NCI-H187 (cell line): ENCODE measurements at places on chromosomes 1 and 21.

DNA sequence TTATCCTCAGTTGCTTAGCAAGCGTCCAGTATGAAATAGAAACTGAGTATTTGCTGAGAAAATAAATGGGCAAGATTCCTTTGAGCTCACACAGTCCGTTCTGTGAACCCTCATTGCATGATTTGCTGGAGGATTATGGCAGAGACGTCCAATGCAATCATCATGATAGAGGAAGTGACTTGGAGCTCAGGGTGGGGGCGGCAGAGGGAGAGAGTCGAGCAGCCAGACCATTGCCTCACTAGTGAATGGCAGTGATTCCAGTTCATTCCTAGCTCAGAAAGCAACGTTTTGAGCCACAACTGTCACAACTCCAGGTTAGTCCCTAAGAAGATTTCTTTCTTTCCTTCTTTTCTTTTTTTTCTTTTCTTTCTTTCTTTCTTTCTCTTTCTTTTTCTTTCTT lies 27.5 kb upstream of the COL9A2 start:
- no peak for DNase-seq

DNA sequence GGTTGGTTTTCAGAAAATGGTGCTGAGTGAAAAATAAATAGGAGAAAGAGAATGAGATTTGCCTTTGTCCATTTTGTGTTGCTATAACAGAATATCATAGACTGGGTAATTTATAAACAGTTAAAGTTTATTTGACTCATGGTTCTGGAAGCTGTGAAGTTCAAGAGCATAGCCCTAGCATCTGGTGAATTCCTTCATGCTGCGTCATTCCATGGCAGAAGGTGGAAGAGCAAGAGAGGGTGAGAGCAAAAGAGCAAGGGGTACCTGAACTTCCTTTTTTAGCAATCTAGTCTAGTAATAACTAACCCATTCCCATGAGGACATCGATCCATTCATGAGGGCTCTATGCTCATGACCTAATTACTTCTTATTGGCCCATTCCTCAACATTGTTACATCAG lies 209.1 kb upstream of the ZP4 start:
- no peak for DNase-seq

DNA sequence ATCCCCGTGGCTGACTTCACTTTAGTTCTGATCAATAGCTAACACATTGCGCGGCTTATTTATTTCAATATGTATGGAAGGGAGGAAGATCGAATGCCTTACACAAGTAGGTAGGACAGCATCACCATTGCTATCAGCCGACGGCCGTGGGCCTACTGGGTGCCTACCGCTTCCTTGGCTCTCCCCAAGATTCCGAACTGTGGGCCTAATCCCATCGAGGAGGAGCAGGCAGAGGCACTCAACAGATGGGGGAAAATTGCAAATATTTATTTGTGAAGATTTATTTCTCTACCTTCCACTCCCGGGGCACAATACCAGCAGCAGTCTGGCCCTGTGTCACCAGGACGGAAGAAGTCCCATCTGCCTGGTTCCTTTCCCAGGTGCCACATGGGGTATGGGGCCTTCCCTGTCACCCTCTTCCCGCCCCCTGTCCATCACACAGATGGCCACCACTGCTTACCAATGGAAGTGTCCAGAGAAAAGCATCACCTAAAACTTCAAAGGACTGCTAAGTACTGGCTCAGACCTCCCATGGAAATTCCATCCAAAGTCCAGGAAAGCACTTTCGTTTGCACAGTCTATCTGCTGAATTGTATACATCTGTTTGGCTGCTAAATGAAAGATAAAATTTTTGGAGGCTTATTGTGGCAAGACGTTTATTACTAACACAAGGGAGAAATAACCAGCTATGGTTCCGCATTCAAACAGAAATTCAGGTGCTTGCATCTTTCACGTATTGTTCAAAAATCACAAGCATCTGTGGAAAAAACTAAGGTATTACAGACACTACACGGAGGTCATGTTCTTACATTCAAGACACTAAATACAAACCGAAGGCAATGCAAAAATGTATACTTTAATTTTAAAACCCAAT lies 11.8 kb downstream of the AGT start:
- DNase-seq = no peak

DNA sequence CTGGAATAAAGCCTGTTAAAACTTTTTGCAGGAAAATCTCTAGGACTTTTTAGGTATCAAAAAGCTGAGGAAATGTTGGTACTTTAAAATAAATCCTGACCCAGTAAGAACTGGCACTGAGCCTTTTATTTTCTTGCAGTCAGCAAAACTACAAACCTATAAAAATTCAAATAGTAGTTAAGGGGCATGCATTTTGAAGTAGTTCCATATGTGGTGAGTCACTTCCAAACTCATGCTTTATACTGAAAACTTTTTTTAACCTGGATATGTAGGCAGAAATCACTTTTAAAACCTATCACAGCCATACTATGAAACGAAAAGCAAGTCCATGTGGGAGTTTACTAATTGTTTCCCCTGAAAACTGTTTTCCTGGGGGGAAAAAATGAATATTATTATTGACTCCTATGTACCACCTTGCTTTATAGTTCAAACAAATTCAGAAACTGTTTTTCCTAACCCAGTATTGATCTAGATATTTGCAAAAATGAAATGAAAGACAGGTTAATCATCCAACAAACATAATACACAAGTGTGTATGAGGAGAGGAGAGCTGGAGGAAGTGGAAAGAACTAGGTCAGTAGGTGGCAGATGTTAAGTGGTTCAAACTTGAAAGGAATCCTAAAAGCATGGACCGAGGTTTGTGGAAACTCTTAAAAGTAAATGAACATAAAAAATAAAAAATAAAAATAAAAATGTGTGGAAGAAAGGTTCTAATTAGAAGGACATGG lies 30.5 kb downstream of the NRIP1 start:
- no peak for DNase-seq

- no peak for DNase-seq
Measured at GRCh38 chr21:45533361-45533845, 8.8 kb downstream of the SLC19A1 start.

GRCh38 chr1:172781513-172782140 lies 122.7 kb downstream of the FASLG start:
- no peak for DNase-seq
